ENCODE measurements at places on chromosomes 3 and 15.

- DNase-seq: peak; percentile 77
- H3K27ac ChIP-seq: peak overlapping the region; percentile 41
- no peak overlapping the region for H3K4me3 ChIP-seq
- H3K36me3 ChIP-seq: no peaks in the 10 kb centered on the region
Observed at GRCh38 chr3:122074621-122075265, 19.6 kb downstream of the CD86 start.

DNA sequence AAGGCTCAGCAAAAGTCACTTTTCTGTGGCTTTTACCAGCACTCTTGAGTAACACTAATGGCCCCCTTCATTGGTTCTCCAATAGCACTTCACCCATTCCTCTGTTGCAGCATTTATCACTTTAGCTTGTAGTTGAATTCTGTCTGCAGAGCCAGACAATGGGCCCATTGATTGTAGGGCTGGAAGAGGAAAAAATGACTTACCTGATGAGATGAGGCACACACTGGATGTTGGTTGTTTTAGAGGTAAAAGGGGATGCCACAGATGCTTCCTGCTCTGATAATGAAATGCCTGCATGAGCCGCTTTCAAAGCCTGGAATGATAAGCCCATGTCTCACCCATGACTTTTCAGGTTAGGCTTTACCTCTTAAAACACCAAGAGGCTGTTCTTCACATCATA lies 64.3 kb downstream of the PLAAT1 start:
- DNase-seq: no peak
- no peak overlapping the region for H3K27ac ChIP-seq
- H3K4me1 ChIP-seq: no peaks in the 10 kb centered on the region
- no peaks in the 10 kb centered on the region for H3K36me3 ChIP-seq
- H3K4me3 ChIP-seq: no peak overlapping the region

DNA sequence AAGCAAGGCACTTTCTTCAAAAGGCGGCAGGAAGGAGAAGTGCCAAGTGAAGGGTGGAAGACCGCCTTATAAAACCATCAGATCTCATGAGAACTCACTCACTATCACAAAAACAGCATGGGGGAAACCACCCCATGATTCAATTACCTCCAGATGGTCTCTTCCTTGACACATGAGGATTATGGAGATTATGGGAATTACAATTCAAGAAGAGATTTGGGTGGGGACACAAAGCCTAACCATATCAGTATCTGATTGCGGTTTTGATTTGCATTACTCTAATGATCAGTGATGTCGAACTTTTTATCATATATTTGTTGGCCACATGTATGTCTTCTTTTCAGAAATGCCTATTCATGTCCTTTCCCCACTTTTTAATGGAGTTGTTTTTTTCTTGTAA lies 549.3 kb upstream of the IL12A start:
- H3K36me3 ChIP-seq: no peaks in the 10 kb centered on the region
- no peak for DNase-seq
- H3K27me3 ChIP-seq: no peaks in the 10 kb centered on the region
- no peaks in the 10 kb centered on the region for H3K4me1 ChIP-seq
- no peak overlapping the region for H3K27ac ChIP-seq

DNA sequence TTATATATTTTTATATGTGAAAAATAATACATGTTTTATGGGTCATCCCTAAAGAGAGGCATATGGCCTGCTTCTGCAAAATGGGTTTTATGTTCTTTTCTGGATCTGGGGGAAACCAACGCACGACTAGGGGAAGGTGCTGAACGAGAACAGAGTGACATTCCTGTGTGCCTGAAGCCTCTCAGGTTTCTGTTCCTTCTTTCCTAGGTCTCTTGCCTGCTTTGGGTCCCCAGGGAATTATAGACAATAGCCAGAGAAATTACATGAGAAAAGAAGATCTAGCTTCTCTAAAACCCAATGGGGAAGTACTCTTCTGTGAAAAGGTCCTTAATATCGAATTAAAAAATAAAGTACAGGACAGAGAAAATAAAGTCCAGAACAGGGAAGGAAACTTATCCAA lies 66.5 kb downstream of the IGSF11 start:
- H3K4me3 ChIP-seq: no peak overlapping the region
- H3K27me3 ChIP-seq: no peaks in the 10 kb centered on the region
- H3K4me1 ChIP-seq: no peaks in the 10 kb centered on the region
- no peak overlapping the region for H3K27ac ChIP-seq

GRCh38 chr3:47000198-47000815 lies 20.8 kb downstream of the NBEAL2 start:
- peaks cover 9% of the 10 kb centered on the region for H3K4me1 ChIP-seq
- peak; percentile 35 for DNase-seq
- H3K27ac ChIP-seq: no peak overlapping the region
- no peaks in the 10 kb centered on the region for H3K27me3 ChIP-seq

DNA sequence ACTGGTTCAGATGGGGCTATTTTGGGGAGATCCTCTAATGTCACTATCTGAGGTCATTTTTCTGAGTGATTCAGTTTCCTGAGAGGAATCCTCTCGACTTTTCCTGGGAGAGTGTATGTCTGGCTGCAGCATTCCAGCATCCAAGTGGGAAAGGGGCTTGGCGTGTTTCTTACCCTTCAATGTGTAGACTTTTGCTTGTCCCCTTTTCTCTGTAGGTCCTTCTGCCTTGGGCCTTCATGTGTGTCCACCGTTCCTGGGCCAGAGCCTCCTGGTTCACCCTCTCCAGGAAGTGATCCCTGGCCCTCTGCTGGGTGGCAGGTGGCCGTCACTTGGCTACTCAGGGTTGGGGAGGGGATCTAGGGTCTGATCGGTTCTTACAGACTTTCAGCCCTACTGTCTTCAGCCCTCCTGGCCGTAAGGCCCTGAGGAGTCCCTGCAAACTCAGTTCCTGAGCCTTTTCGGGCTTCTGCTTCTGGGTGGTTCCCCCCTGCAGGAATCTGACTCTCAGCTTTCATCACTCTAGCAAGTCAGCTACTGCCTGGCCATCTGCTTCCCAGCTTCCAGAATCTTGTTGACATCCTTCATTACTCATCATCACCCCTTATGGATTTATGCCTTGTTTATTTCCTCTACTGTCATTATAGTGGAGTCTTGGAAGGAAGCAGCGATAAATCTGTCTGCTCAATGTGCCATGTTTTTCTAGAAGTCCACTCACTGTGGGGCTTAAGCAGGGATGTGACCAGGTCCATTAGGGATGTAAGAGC lies 36.5 kb downstream of the GOLGA6L10 start:
- H3K4me1 ChIP-seq: no peaks in the 10 kb centered on the region
- H3K27ac ChIP-seq: no peak overlapping the region
- no peaks in the 10 kb centered on the region for H3K36me3 ChIP-seq
- no peak for DNase-seq
- H3K27me3 ChIP-seq: no peaks in the 10 kb centered on the region
- no peak overlapping the region for H3K4me3 ChIP-seq

Measured in lower lobe of right lung (tissue), 2 donors.